ENCODE measurements at places on chromosomes 7 and 10.

GRCh38 chr10:1036341-1036791 lies 10.7 kb upstream of the IDI2 start:
- peak; percentile 19 for DNase-seq

DNA sequence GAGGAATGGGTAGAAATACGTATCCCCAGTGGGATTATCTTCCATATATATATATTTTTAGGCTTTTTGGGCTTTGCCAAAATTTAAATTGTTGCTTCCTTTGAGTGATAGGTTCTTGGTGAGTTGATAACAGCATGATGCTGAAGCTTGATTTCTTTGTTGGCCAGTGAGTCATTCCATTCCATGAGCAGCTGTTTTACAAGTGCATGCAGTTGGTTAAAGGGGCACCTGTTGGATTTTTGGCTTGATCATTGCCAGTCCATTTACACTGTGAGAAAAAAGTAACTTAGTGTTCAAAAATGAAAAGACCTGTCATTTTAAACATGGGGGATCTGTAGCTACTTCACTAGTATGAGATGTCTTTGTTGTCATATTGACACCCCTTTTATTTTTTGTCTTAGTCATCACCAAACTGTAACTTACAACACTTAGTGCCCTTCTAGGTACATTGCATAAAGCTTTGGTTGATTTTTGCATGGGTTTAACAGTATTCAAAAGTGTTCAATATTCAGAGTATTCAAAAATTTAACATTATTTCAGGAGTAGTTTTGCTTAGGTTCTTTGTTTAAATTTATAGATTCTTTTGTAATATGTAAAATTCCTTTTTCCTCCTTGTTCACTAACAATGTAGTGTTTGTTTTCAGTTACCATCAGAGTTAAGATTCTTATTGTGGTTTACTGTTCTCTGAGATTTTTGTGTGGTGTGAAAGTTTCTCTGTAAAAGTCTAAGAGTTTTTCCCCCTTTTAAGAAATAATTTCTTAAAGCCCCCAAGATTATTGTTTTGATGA lies 8.8 kb downstream of the AKAP9 start:
- DNase-seq: no peak

DNA sequence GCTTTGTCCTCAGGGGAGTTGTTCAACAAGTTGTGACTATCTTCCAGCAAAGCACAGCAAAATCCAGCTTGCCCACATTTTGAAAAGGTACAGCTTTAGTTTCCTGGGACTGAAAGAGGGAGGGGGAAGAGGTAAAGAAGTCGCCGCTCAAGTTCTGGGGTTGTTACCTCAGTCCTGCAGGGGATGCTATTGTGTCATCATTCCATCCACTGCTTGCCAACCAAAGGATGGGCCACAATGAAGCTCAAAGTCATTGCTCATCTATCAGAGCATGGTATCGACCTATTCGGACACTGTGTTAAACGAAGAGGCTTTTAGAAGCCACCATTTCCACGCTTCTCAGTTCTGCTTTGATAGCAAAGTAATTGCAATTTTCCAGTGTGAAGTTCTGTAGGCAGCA lies 34.3 kb downstream of the NPY start:
- no peak for DNase-seq

DNA sequence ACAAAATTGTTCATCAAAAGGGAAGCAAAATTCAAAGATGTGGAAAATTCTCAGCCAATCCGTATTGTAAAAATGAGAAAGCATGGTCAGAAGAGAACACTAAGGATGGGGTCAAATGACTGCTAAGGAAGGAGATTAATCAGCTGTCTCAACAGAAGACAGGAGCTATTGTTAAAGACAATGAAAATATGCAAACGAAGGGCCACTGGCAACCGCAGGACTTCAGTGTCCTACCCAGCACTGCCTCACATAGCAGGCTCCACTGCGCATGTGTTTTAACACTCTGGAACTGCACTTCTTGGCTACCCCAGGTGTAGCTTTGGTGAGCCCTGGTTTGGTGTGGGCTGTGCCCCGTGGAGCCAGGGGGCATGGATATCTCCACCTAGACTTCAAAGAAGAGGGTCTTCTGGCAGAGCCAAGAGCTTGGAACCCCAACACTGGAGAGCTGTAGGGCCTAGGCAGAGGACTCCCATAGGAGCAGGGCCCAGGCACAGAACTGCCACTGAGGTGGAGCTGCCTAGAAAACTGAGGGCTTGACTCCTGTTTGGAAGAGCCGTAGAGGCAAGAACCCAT lies 176.2 kb upstream of the GDF10 start:
- no peak for DNase-seq

GRCh38 chr7:27214239-27214950 lies 14.5 kb upstream of the HOXA13 start:
- no peak for DNase-seq

- DNase-seq: no peak
Observed at GRCh38 chr7:34013421-34013820, 108.1 kb downstream of the BMPER start.

DNA sequence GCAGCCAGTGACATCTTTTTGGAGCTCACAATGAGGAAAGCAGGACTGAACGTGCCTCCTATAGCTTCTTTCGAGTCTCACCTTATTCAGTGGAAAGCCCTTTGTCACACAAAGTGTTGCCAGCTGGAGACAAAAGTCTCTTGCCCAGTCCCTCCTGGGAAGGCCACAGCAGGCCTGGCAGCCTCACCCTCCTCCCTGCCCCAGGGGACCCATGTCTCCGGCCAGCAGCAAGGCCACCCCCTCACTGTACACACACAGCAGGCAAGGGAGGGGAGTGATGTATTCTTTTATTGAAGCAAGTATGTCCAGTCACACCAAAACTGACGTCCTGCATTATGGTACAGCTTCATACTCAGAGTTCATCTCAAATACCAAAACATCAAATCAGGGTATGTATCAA lies 56.0 kb downstream of the CSGALNACT2 start:
- no peak for DNase-seq

DNA sequence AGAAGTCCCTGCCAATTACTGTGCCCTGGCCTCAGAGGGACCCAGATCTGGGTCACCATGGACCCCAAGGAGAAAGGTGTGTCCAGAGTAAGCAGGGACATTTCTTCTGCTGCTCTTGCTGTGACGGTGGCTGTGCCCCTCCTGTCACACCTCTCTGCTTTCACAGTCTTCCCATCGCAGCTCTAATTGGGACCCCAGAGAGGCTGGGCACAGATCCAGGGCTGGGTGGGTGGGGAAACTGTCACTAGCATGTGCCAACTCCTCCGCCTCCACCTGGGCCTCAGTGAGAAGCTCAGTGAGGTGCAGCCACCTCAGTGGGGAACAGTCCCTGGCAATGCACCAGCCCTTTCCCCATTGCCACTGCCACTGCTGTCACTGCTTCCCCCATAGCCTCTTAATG lies 37.3 kb upstream of the ADCYAP1R1 start:
- DNase-seq: no peak

- DNase-seq: peak; percentile 32
Observed at GRCh38 chr7:96224685-96225084, 97.2 kb downstream of the SLC25A13 start.

DNA sequence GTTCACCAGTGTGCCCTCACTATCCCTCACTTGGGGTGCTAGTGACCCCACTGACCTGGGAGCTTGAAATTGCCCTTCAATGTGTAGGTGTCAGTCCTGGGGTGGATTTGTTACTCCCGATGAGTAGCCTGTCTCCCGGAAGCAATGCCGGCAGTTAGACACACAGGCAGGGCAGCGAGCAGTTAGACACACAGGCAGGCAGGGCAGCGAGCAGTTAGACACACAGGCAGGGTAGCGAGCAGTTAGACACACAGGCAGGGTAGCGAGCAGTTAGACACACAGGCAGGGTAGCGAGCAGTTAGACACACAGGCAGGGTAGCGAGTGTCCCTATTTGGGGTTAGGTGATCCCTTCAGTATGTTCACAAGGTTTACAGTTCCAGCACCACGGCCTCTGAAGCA lies 44.0 kb downstream of the VWA2 start:
- DNase-seq: no peak

- no peak for DNase-seq
Observed at GRCh38 chr7:116578526-116578925, 53.7 kb downstream of the CAV1 start.

DNA sequence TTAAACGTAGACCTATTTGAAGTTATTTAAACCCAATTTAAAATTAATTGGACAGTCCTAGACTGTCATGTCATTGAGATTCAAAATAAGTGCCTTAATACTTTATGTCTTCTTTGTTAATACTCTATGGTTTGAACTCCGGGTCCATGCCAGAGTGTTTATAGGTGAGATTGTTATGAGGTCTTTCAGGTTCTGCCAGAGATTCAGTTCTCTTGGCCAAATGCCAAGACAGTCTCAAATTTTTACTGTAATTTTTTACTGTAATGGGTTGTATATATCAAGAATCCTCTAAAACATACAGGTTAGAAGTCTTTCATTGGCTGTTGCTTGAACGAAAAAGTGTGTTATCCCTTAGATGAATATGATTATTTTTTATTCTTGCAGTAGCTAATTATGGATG lies 3.9 kb downstream of the ADD3 start:
- DNase-seq: peak; percentile 67

- no peak for DNase-seq
Observed at GRCh38 chr7:112897839-112898431, 107.7 kb upstream of the TMEM168 start.

DNA sequence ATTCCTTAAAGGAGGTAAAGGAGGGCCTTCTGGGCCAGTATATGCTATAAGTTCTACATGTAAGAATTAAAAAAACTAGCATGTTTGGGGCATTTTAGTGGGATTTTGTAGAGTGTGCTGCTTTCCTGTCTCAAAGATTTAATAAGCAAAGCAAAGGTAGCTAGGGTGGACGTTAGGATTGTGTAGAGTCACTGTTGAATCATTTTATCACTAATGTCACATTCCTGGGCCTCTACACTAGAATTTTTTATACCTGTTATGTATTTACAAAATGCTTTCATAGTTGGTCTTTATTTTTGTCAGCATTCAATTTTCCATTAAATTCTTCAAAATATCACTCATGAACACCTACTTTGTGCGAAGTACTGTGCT lies 139.4 kb upstream of the PHYHIPL start:
- no peak for DNase-seq

DNA sequence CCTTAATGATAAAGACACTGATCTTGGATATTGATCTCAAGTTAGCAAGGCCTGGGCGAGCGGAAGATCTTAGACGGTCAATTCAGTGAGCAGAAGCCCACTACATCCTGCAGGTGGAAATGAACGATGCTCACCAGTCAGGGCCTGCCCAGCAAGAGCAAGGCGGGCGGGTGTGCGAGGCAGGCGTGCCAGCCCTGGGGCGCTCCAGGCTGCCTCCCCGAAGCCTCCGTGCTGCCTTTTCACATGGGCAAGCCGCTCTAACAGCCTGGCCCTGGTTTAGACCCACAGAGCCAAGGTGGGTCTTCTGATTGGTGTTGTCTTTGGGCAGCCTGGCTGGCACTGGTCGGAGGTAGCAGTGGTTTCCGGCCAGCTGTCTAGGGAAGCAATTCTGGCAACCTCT lies 475.1 kb upstream of the FOXK1 start:
- no peak for DNase-seq

GRCh38 chr7:132866551-132866950 lies 215.3 kb downstream of the CHCHD3 start:
- no peak for DNase-seq

GRCh38 chr10:35937546-35937945 lies 295.4 kb upstream of the FZD8 start:
- DNase-seq: no peak

DNA sequence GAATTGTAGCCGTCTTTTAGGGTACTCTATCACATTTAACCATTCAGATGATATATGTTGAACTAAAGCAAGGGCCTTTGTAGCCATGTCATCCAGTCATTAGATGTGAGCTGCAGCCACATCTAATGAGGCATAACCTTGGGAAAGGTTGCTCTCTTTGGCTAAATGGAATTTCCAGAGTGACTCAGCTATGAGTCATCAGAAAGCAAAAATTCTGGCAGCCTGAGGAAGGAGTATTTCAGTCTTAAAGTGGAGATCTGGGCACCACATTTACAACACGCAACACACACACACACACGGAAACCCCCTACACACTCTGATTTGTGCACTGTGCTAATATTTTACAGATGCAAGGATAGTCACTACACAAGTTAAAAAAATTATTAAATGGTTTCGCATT lies 176.9 kb upstream of the ZWINT start:
- peak; percentile 35 for DNase-seq

- DNase-seq: peak; percentile 11
Observed at GRCh38 chr10:50279489-50279888, 28.2 kb upstream of the ASAH2 start.

- DNase-seq: peak; percentile 14
Observed at GRCh38 chr10:113552014-113552413, 839 bp upstream of the HABP2 start.

- peak; percentile 3 for DNase-seq
Observed at GRCh38 chr10:75956624-75957023, 525.2 kb downstream of the LRMDA start.

DNA sequence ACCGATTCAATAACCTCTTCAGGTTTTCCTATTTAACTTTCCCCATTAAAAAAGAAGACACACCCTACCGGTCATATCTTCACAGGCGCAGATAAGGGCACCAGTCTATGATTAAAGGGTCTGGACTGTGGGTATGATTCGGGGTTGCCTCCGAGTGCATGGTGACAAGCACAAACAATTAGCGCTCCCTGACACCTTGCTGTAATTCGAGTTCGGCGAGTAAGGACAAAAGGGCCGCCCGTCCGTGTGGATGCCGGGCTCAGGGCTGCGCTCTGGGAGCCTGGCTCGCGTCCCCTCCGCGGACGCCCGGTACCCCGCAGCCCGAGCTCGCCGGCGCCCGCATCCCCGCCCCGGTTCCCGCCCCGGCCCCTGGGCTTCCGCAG lies 111.9 kb upstream of the RHEB start:
- peak; percentile 59 for DNase-seq

DNA sequence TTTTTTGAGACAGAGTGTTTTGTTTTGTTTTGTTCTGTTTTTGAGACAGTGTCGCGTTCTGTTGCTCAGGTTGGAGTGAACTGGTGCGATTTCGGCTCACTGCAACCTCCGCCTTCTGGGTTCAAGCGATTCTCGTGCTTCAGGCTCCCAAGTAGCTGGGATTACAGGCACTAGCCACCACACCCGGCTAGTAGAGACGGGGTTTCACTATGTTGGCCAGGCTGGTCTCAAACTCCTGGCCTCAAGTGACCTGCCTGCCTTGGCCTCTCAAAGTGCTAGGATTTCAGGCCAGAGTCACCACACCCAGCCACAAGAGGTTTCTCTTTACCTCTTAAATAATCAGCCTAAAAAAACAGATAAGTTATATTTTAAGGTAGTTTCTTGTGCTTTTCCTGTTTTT lies 8.7 kb upstream of the ARHGAP12 start:
- no peak for DNase-seq

GRCh38 chr10:58951746-58952145 lies 224.7 kb upstream of the PHYHIPL start:
- no peak for DNase-seq

DNA sequence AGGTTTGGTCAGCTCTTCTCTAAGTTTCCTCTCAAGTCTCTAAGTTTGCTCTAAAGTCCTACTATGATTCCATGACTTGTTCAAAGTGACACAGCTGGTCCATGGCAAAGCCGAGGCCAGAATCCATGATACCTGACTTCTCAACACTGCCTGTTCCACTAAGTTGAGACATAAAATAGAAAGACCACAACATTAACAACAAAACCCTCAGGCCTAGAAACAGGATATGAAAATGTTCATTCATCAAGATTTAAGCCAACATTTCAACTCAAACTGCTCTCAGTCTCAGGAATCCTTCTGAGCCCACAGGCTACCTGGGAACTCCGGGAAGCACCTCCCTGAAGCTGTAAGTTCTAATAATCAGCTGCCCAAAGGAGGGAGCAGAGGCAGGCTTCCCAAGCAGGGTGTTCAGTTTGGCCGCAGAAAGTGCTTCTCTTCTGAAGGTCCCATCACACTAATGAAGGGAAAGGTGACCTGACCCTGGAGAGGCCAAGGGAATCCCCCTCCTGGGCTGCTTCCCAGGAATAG lies 62.9 kb downstream of the STK17A start:
- DNase-seq: no peak
